ENCODE measurements at places on chromosomes 3 and 15.

DNA sequence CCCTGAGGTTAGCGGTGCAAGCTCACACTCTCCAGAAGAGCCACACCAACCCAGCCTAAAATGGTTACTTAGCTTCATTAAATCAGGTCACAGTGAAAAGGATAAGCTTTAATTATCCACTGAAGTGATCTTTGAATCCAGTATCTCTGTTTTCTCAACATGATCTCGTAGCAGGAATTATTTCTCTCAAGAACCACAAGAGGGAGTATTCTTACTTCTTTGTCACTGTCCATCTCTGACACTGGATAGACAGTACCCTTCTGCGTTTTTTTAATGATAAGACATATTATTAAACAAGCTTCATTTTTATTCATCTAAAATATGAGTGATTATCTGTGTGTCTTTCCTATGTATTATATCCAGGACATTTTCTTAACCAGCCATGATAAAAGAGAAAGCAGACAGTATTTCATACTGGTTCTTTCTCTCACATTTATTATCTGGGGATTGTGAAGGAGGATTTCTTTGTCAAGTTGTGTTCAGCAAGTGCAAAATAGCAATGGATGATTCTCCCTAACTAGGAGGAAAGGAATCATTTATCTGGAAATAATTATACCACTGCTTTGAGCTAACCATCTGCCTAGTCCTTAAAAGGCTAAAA is 105.4 kb upstream of the CCDC54 start:
- no peak for DNase-seq

DNA sequence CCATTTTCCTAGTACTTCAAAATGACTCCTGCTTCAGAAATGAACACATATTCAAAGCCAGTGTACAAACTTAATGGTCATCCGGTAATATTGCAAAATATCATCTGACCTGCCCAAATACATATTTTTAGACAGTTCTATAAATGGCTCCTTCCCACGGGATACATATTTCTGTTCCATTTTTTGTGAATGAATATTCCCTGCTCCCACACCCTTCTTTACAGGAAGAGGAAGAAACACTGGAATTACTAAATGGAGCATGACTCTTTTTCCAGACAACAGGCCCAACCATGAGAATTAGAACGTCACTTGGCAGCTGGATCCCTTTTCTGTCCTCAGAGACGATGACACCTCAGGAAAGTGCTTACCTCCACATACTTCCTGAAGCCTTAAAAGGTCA is 38.0 kb upstream of the CBLB start:
- no peak for DNase-seq

GRCh38 chr3:51350751-51351150 is 34.3 kb upstream of the MANF start:
- DNase-seq = no peak

GRCh38 chr3:58308728-58309127 is 2.4 kb downstream of the HTD2 start:
- DNase-seq = no peak

GRCh38 chr3:157428853-157429252 is 7.8 kb upstream of the PTX3 start:
- no peak for DNase-seq

- no peak for DNase-seq
These were observed 255.7 kb downstream of the ARRDC4 start for GRCh38 chr15:98216166-98216565.

- DNase-seq = no peak
These were observed 256.6 kb upstream of the TPRG1 start for GRCh38 chr3:188915127-188915526.

DNA sequence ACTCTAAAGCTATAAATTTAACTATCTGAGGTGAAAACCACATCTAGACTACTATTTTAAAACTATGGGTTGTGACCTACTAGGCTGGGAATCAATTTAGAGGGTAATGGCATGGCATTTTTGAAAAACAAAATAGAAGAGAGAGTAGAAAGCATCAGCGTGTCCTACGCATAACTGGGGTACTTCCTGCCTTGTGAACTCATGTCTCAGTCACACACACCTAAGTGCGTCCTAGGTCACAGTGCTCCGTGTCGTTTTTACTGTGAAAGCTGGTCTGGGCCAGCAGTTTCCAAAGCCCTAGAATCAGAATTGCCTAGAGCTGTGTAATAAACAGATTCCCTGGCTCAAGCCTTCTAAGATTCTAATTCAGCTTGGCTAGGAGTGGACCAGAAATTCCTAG is 32.3 kb downstream of the RFT1 start:
- no peak for DNase-seq

DNA sequence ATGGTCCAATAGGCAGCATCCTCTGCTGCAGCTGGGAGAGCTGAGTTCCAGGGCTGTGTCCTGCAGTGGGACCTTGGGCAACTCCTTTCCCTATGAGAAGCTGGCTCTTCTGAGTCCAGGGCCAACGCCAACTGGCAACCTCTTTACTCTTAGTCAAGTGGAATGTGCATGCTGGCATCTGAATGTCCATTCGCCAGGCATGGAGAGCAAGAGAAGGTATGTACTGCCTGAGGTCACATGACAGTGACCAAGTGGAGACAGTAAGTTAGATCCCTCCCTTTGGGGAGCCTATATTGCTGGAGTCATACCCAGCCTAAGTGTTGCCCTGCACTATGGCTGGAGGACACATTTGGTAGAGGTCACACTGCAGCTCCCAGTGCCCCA is 12.1 kb downstream of the HEMK1 start:
- no peak for DNase-seq

DNA sequence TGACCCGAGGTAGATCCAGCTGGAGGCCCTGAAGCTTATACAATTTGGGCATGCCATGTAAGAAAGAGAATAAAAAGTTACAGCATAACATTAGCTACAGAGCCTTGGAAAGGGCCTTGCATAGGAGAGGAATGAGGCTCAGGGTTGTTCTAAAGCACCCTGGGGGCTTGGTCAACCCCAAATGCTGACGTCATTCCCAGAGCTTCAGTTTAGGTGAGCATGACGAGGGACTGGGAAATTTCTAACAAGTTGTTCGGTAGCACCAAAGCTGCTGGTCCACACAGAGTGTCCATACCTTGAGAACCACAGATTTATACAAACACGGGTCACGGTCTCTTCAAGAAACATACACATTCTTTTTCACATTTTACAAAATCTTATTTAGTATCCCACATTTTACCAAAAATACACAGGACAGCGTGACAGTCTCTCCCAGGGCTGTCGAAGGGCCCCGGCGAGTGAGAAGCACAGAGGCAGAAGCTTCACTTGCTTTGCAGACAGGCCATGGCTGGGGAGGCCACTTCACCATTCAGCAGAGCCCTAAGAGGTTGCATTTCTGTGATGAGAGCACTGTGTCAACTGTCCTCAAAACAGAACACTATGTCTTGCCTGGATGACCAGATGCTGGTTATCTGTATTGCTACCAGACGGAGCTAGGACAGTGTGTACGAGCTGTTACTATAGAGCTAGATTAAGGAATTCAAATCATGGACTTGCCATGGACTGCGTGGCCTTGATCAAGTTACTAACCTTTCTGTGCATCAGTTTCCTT is 68.2 kb upstream of the ARRDC4 start:
- no peak for DNase-seq

DNA sequence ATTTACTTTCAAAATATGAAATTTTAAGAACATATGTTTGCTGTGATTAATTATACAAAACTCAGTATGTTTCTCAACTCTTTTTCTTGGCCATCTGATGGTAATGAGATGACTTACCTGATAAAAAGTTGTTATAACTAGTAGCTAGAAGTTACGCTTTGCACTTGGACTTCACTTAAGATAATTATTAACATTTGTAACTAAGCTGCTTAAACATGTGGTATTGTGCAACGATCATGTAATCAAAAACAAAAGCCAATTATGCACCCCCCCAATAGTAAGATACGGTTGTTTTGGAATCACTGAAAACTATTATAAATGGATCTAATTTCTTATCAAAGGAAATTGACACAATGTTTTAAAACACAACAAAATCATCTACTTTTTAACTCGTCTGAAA is 342.9 kb downstream of the CNTN3 start:
- no peak for DNase-seq

DNA sequence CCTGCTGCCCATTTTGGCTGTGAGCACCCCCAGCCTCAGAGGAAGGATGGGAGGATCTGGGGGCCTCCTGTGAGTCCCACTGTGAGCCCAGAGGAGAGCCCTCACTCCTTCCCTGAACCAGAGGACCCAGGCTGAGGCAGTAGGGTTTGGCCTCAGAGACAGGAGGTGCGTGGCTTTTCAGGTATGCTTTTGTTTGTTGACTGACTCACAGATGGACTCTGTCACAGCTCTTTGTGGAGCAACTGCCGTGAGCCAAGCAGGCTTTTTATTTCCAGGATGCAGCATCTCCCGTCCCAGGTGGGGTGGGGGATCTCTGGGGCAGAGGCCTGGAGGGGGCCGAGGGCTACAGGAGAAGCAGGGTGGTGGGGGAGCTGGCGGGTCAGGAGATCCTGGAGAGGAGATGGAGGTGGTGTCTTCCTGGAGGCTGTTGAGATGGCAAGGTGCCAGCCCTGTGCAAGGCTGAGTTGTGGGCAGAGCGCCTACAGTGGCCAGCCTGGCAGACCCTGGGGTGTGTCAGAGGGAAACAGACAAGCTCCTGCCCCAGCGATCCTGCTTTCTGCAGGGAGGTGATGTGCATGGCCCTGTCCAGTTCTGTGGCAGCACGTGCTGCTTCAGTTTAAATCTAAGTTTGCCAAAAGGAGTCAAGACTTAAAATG is 24.0 kb downstream of the PLXNA1 start:
- DNase-seq = no peak

GRCh38 chr15:45645026-45645980 is 10.5 kb downstream of the SQOR start:
- no peak for DNase-seq

- DNase-seq = no peak
These were observed 241.5 kb upstream of the SATB1 start for GRCh38 chr3:18666655-18667054.

GRCh38 chr3:50161320-50161719 is 6.2 kb downstream of the SEMA3F start:
- no peak for DNase-seq

DNA sequence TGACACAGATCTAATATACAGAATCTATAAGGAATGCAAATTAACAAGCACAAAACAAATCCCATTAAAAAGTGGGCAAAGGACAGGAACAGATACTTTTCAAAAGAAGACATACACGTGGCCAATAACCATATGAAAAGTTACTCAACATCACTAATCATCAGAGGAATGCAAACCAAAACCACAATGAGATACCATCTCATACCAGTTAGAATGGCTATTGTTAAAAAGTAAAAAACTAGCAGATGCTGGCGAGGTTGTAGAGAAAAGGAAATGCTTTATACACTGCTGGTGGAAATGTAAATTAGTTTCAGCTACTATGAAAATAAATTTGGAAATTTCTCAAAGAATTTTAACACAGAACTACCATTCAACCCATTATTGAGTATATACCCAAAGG is 50.7 kb downstream of the ADAMTS17 start:
- no peak for DNase-seq

- DNase-seq = no peak
These were observed 315.2 kb downstream of the ZBTB20 start for GRCh38 chr3:114831861-114832260.

Measured in endodermal cell (in vitro differentiated cells).